Amniotic epithelial cell (primary cell): ENCODE measurements at places on chromosomes 6 and 20.

DNA sequence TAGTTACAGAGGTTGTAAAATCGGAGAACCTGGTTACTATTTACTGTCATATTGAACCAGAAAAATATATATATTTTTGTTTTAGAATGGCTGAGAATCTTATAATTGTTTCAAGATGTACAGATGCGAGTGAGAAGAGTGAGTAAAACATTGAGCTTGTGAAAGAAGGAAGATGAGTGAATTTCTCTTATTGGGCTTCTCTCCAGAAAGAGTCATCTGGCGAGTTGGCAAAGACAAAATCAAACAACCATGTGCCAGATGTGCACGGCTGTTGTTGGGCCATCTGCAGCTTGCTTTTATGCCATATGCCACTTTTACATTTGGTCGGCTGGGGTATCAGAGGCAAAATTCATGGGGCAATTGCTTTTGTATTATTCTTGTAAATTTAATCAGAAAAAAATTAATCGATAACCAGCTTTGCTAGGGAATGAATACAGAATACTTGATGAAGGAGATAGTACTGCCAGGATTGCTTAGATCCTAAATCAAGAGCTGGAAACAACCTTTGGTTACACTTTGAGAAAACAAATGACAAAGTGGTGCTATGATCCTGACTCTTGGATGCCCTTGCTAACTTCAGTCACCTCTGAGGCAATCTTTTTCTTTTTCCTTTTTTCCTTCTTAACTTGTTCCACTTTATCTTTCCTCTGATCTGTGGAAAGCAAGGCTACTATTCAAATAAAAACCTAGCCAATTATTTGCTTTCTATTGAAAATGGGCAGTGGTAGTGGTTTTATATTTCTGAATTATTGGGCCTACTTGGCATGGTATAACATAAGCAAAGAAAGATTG lies 97.1 kb upstream of the GRIK2 start:
- no peak for DNase-seq

DNA sequence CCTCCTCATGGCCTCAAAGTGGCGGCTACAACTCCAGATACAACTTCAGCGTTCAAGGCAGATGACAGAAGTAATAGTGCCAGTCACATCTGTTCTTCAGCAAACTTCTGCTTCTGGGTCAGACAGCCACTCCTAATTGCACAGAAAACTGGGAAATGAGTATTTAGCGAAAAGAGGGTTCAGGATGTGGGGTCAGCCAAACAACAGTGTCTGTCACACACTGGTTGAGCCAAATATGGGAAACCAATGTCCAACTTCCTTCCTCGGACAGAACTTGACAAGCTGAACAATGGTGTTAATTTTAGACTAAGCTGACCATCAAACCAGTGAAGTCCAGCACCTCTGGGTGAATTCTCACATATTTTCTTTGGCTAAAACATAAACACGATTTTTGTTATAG lies 22.1 kb downstream of the NUDT3 start:
- DNase-seq, result no peak

- DNase-seq, result no peak
Observed at GRCh38 chr20:63423751-63424150, 48.7 kb downstream of the KCNQ2 start.

- DNase-seq, result no peak
Observed at GRCh38 chr20:53276143-53276542, 304.0 kb downstream of the TSHZ2 start.

DNA sequence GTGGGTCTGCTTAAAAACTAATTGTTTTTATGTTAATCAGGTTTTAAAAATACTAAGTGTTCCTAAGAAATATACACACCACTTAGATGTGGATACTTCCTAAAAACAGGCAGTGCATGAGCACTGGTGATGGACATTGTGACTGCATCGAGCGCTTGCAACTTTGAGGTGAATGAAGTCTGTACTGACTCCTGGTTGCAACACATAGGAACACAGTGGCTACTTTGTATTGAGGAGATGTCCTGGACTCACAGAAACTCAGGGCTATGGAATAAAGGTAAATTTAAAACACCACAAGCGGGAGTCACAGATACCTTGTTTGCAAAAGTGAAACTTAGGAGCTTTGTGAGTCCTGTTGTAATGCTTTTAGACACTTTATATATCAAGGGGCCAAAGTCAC lies 55.6 kb upstream of the POLR1H start:
- peak; percentile 5 for DNase-seq

DNA sequence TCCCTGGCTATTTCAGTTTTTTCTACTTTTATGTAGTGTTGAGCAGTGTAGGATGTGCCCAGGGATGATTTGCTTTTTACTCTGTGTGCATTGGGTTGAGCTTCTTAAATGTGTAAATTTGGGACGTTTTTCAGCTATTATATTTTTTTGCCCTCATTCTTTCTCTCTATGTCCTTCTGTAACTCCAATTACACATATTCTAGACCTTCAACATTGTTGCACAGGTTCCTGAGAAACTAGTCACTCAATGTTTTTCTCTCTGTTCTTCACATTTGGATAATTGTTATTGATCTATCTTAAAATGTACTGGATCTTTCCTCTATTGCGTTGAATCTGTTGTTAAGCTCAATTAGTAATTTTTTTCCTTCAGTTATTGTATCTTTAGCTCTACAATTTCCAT lies 162.7 kb upstream of the TCF21 start:
- DNase-seq, result no peak

DNA sequence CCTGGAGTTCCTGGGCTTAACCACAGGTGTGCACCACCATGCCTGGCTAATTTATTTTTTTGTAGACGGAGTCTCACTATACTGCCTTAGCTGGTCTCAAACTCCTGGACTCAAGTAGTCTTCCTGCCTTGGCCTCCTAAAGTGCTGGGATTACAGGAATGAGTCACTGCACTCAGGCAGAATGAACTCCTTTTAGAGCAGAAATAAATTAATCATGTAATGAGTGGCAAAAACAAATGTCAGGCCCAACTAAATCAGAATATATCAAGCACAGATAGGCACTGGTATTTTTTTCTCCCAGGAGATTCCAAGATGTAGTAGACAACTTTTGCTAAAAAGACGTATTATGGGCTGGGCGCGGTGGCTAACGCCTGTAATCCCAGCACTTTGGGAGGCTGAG lies 2.6 kb downstream of the RPS10 start:
- DNase-seq, result peak; percentile 77

DNA sequence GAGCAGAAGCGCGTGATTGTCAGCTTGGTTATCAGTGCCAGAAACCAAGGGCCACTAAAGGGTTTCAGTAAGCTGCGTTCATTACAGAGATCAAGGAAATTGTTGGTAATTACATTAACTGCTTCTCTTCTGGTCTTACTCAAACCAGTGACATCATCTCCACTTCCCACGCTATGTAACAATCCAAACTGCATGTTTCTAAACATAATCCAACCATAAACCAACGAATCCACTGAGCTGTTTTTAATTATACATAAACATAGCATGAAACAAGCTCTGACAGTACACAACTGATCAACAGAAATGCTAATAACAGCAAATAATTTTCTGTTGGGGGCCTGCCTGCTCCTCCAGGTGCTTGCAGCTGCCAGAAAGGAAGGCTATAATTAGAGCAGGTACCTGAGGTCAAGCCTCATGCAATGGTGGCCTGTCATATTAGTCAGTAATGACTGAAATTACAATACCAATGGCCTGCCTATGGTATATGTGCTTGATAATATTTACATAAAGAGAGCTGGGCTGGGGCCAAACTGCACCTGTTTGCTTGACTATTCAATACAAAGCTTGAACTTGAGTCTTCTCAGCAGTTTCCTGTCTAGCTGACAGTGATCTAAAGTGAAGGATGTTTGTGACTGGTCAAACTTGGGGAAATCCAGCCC lies 40.1 kb downstream of the ILRUN start:
- peak; percentile 89 for DNase-seq

DNA sequence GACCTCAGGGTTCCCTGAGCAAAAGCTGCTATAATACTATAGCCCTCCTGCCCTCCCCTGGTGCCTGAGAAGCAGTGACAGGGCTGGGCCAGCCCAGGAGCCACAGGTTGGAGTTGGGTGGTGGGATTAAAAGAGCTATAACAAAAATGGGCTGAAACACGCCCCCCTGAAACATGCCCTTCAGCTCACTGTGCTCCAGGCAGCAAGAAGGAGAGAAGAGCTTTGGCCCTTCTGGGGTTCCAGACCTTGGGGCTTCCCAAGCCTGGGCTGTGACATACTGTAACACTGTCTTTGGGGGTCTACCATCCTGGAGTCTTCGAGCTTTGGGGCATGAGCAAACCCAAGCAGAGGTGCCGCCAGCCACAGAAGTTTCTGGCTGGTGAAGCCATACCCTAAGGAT lies 129.2 kb downstream of the HTR1B start:
- DNase-seq, result no peak

- no peak for DNase-seq
Observed at GRCh38 chr6:125959041-125959440, 2.5 kb downstream of the HINT3 start.

- DNase-seq, result no peak
Observed at GRCh38 chr20:33064572-33065287, 11.0 kb downstream of the BPIFB3 start.

DNA sequence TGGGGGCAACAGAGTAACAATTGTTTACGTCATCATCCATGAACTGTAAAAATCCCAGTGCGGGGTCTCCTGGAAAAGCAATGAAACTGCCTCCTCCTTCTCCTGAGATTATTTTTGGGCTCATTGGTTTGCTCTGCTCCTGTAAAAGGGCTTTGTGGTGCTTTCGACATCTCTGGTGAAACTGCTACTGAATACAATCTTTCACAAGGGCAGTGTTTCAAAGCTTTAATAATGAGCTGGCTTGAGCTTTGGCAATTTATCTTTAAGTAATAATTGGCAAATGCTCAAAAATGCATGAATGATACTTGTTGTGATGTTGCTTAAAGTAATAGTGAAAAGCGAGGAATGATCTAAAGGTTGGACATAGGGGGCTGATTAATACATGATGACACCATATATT lies 43.5 kb upstream of the ENPP1 start:
- DNase-seq, result peak; percentile 82

- no peak for DNase-seq
Observed at GRCh38 chr6:137651591-137652335, 157.6 kb upstream of the OLIG3 start.

DNA sequence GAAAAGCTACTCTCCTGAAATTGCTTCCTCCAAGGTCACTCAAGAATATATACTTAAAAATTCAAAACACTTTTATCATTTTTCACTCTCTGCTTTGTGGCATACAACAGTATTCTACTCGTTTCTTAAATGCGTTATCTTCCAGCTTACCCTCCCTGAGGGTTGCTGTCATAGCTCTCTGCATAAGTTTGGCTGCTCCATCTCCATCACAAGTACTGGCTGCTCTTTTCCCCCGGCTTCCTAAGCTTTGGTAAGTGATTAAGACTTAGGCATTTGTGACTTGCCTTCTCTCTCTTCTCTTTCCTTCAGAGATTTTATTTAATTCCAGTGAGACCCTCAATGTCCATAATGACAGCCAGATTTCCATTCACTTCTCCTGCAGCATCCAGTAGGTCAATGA lies 128.3 kb downstream of the NKAIN2 start:
- no peak for DNase-seq

DNA sequence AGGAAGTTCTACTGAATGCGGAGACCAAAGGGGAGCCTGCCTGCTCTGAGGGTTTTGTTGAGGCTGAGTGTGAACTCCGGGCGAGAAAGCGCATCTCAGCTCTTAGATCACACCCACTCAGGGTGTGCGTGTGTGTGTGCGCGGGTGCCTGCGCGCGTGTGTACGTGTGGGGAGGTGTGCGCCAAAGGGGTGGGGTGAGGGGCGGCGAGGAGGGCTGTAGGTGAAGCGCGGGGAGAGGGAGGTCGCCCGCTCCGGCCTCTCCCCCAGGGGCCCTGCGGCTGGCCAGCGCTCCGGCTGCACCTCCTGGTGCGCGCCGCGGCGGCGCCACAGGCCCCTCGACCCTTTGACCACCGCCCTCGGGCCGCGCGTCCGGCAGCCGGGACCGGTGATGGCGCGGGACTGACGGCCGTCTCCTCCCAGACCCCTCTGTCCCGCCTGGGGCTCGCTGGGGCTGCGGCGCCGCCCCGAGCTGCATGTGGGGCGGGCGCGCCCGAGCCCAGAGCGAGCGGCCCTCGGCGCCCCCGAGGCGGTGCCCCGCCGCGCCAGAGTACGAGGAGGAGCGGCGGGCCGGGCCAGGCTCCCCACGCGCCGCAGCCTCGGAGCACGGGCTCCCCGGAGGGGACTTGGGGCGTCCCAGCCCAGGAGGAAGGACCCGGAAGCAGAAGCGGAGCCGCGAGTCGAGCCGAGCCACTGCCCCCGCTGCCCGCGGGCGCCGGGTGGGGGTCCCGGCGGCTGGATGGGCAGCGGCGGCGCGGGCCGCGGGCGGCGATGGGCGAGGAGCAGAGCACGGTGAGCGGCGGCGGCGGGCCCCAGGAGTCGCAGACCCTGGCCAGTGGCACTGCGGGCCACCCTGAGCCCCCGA lies at the start of gene RNF217:
RNF217 (plus strand) TSS at position 661 of the 862 bp plus-strand sequence; CDS start at position 769, 108 bp downstream.
- DNase-seq, result peak; percentile 60

- no peak for DNase-seq
Observed at GRCh38 chr6:134056046-134056445, 3.6 kb upstream of the SLC2A12 start.

- peak; percentile 87 for DNase-seq
Observed at GRCh38 chr6:121309768-121310469, 24.4 kb downstream of the TBC1D32 start.

GRCh38 chr20:25187635-25188034 lies 7.9 kb upstream of the ENTPD6 start:
- DNase-seq, result no peak

DNA sequence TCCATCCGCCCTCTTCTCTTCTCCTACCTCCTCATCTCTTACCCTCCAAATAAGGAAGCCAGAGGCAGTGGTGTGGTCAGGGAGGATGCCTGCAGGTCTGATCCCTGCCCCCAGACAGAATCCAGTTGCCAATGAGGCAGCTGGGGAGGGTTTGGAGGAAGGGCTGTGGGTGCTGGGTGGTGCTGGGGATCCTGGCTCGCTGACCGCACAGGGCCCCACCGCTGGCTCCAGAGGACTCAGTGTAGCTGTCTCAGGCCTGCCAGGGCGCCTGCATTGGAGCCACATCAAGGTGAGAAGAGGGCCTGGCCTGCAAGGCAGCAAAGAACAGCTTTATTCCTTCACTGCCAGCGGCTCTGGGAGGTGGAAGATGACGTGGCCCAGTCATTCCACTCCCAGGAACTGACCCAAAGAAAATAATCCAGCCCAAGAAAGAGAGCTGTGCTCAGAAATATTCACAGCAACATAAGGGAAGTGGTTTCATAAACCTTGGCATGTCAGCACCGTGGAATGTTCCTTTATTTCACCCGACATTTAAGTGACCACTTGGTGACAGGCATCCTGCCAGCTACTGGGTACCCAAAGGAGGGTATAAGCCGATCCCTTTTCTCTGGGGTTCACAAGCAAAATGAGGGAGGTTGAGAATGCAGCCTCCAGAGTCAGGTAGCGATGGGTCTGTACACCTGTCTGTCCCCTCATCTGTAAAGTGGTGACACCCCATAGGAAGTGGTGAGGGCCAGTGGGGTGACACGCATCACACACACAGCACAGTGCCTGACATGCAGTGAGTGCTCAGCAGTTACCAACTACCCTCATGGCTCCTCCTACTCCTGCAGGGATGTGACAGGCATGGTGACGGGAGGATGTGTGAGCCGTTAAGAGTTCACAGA lies 125.1 kb downstream of the SNX5 start:
- peak; percentile 83 for DNase-seq
